Hair follicular keratinocyte (primary cell): ENCODE measurements at places on chromosomes 13 and 19. TPM values are rescaled to one million over a fixed set of nuclear protein-coding genes. Genes with fewer than 3 reads are reported as not detected.

Gene ZNF433
- total RNA-seq, result 0.99 and 2.1 TPM in 2 replicates

Gene AKAP8L
- total RNA-seq, result 51.4 and 69.3 TPM in 2 replicates

Gene YIF1B
- total RNA-seq, result 121 and 122 TPM in 2 replicates

Gene OSCAR
- 0.70 and 1.7 TPM in 2 replicates for total RNA-seq

Gene RNASEH2A
- 26.7 and 51.0 TPM in 2 replicates for total RNA-seq

Gene ALDH16A1
- 19.4 and 29.5 TPM in 2 replicates for total RNA-seq

Gene LYPD3
- 18.9 and 22.7 TPM in 2 replicates for total RNA-seq

Gene ERFL
- not detected in 2 replicates for total RNA-seq

Gene AP1M1
- total RNA-seq, result 71.9 and 94.1 TPM in 2 replicates

Gene CEBPA
- total RNA-seq, result 0.86 and 1.2 TPM in 2 replicates

Gene ASPDH
- not detected in 2 replicates for total RNA-seq

Gene SHISA7
- not detected in 2 replicates for total RNA-seq

Gene CYP4F8
- not detected in 2 replicates for total RNA-seq

Gene TMPRSS9
- not detected in 2 replicates for total RNA-seq

Gene IRS2
- total RNA-seq, result 6.0 and 12.5 TPM in 2 replicates

Gene ACER1
- total RNA-seq, result not detected in 2 replicates
